ENCODE measurements at places on chromosomes 6 and 20.

GRCh38 chr6:43013097-43013842 is 476 bp downstream of the MEA1 start:
- peak; percentile 66 for DNase-seq

DNA sequence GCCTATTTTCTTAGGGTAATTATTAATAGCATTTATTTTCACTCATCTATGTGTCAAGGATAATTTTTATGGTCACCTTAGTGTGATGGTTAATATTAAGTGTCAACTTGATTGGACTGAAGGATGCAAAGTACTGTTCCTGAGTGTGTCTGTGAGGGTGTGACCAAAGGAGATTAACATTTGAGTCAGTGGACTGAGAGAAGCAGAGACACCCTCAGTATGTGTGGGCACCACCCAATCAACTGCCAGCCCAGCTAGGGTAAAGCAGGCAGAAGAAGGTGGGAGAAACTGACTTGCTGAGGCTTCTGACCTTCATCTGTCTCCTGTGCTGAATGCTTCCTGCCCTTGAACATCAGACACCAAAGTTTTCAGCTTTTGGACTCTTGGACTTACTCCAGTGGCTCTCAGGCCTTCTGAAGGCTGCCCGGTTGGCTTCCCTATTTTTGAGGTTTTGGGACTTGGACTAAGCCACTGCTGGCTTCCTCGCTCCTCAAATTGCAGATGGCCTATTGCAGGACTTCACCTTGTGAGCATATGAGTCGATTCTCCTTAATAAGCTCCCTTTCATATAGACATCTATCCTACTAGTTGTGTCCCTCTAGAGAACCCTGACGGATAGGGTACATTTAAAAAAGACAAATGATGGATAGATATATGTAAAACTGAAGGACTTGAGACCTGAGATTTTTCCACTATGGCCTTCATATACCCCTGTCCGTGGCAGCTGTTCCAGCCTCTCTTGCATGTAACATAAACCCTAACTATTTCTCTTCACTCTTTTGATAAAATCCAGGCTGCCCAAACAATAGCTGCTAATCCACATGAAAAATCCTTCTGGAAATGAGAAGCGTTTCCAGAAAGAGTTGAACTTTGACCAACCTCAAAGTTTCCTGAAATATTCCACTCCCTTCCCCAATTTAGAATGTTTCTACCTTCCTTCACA is 62.1 kb upstream of the RGS17 start:
- DNase-seq: no peak

DNA sequence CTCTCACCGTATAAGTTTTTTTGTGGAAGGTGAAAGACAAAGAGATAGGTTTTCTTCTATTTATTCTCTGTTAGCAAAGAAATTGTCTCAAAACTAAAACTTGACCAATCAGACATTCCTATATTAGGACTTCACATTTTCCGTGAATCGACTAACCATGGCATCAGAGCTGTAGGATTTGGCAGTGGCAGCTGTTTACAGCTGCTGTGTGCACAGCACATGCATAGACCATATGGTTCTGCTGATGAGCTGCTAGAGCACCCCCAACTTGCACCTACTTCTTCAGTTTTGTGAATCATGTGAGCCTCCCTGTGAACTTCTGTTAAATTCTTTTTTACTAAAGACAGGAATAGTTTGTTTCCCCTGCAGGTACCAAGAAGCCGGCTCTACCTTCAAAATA is 157.9 kb downstream of the RFX6 start:
- no peak for DNase-seq

DNA sequence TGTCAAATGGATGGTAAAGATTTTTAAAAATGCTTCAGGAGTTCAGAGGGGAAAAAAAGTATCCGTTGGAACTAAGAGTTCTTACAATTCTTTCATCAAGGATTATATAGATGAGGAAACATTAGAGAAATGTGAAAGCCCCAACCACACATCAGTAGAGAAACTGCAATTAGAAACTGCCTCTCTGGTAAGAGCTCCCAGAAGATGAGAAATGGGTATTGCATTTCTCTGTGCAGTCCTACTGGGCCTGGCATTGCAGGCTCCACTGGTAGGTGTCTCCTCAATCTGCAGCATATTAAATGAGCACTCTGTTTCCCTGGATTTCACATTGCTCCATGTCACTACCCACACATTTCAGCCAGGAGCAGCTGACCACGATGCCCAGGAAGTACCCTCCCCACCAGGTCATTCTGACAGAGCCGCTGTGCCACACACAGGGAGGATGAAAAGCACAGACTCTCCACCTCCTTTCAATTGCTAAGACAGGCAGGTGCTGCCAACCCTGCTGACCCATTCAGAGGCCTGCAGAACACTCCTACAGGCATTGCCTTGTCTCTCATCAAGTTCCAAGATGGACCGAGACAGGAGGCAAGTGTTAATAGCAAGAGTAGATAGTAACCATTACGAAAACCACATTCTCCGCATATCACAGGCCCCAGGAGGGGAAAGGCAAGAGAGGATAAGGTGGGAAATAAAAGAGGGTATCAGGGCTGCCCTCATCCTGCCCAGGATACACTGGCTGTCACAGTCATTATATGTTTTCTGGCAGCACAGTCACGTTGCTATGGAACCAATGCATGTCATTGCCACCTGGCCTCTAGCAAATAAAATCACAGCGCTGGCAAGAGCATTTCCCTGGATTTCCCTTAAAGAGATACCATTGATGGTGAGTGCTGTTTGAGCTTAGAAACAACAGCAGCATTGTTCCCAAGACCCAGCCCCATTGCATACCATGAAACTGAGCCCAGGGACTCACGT is 241.7 kb downstream of the ATXN1 start:
- DNase-seq: no peak

DNA sequence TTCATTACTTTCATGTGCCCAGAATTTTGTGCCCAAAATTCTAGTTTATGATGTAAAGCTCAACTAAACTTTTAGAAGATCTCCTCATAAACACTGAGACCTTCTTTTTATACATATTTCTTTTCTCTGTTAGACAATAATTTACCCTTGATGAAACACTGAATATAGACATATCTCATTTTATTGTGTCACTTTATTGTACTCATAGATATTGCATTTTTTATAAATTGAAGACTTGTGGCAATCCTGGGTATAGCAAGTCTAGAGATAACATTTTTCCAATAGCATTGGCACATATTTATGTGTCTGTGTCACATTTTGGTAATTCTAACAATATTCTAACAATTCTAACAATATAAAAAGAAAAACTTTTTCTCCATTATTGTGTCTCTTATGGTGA is 74.9 kb upstream of the POU3F2 start:
- DNase-seq: no peak

DNA sequence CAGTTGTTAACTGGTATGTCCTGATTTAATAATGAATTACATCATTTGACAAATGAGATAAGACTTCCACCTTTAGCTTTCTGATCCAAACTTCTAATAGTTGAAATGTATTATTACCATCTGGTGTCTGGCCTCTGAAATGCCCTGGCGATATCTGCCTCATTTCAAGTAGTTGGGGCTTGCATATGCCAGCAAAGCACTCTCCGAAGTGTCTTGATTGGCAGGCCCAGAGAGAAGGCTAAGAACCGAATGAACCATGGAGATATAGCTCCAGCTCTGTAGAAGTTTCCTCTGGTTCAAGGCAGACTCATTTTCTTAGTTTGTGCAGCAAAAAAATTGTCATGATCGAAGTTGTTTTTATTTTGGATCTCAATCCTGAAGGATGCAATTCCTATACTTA is 13.4 kb upstream of the HIVEP2 start:
- DNase-seq: no peak

GRCh38 chr20:54197621-54198604 is 10.0 kb upstream of the PFDN4 start:
- DNase-seq: peak; percentile 56

DNA sequence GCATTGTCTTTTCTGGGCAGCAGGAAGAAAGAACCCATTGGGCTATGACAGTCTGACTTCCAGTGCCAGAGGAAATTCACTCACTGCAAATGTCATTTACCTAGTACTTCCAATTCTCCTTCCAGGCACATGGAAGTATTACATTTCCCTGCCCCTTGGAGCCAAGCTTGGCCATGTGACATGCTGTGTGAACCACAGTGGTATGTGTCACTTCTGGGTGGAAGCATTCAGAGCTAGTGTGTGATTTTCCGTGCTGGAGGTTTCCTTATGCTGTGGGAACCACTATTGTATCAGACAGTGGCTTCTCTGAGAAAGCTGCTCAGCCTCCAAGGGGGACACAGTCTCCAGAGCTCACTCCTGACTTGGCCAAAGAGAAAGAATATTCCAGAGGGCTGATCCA is 387.6 kb downstream of the CDC5L start:
- no peak for DNase-seq

- DNase-seq: no peak
These were observed 93.9 kb downstream of the FOXO3 start for GRCh38 chr6:108654465-108655106.

GRCh38 chr20:60680554-60680953 is 571.5 kb upstream of the CDH4 start:
- no peak for DNase-seq

DNA sequence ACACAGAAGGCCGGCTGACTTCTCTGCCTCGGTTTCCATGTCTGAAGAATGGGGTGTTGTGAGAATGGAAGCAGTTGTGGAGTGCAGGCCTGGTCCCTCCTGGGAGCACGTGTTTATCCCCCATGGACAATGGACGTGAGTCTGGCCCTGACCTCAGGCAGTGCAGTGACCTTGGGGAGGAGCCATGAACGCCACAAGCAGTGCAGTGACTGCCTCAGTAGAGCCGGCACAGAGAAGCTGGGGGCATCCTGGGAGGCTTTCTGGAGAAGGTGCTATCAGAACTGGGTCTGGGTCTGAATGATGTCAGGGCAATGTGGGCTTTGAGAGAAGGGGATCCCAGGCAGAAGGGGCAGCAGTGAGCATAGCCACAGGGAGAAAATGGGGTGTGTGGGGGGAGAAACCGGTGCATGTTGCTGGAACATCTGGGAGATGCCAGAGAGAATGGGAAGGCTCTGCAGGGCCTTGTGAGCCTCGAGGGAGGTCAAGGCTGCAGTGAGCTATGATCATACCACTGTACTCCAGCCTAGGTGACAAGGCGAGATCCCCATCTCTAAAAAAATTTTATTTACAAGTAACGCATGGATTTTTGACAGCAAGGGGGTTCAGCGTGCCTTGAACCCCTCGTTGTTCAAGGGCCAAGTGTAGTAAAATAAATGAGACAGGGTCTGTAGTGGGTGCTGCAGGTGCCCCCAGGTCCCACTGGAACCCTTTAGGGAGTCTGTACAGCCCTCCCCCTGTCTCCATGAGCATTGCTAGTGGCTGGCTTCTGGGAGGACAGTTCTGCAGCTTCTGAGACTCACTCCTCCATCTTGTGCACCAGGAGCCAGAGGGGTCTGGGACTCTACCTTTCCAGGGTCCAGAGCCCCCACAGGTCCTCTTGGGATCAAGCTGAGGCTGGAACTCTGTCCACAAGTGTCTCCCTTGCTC is 27.0 kb upstream of the ZBP1 start:
- no peak for DNase-seq

DNA sequence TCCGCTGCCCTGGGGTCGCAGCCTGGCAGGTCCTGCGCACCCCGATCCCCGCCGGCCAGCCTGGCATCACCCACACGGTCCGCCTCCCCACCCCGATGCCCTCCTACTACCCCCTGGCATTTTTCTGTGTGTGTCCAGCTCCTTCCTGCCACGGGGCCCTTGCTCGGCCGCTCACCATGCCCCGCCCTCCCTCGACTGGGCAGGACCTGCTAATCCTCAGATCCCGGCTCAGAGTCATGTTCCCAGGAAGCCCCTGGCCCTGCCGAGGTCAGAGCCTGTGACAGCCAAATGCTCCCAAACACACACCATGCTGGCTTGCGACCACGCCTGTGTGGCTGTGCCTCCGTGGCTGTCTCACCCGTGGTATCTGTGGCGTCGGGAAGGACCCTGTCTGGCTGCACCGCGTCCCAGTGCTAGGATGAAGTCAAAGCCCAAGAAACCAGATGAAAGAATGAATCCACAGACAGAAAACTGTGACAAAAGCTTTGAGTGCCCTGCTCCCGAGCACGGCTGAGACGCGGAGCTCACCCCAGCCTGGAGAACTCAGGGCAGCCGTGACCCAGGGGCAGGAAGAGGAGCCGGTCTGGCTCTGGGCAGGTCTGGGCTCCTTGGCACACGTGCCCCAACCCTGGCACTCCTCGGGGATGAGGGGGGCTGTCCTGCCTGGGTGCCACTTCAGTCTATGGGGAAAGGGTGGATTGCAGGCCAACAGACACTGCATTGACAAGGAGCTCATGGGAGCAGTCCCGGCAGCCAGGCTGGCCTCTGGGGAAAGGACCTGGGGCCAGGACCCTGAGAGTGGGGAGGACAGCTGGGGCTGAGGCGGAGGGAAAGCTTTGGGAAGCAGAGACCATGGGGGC is 20.8 kb upstream of the SLCO4A1 start:
- no peak for DNase-seq

- DNase-seq: no peak
These were observed 28.4 kb downstream of the DCDC2 start for GRCh38 chr6:24329451-24329850.

DNA sequence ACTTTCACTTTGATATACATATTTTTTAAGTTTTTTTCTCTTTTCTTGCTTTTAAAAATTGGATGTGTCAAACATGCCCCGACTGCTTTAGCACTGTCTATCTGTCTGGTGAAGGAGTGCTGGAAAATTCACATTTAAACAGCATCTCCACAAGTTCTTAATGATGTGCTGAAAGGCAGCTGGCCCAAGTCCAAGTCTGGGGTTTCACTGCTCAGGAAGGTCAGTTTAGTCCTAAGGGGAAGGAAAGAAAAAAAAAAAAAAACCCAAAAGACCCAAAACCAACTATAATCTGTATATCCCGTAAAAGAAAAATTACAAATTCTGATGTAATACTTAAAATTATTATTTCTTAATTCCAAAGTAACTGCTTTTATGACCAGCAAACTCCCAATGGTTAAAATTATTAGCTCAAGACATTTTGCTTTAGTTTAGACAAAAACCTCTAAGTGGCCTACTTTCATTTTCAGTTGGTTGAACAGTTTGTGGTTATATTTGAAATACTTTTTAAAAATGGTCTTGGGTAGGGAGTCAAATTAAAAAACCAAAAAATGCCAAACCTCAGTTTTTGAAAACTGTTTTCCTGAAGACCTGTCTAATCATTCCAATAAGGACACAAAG is 79.5 kb upstream of the PREP start:
- DNase-seq: peak; percentile 65

DNA sequence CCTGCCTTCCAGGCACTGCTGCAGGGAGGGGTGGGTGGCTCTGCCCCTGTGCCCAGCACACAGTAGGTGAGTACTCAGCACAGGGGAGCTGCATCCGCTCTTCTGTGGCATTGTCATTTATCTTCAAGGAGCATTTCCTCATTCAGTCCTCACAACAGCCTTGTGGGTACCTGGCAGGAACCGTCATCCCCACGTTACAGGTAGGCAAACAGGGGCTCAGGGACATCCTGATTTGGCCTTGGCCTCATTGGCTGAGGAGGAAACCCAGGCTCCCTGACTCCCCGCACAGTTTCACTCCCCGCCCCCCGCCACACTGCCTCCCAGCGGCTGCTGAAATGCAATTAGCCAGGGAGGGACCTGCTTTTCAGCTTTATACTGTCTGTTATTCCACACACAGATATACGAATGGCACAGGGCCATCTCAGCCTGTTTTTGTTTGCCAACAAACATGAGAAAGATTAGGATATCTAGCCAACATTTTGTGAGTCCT is 24.2 kb upstream of the PNPLA1 start:
- no peak for DNase-seq

GRCh38 chr6:111711476-111711875 is 105.8 kb upstream of the TRAF3IP2 start:
- no peak for DNase-seq

All from EL (cell line).